COLO829 (cell line): ENCODE measurements at places on chromosomes 16 and 17.
A peak's percentile ranks its signal among the peaks of the same experiment; 100 is the strongest.

DNA sequence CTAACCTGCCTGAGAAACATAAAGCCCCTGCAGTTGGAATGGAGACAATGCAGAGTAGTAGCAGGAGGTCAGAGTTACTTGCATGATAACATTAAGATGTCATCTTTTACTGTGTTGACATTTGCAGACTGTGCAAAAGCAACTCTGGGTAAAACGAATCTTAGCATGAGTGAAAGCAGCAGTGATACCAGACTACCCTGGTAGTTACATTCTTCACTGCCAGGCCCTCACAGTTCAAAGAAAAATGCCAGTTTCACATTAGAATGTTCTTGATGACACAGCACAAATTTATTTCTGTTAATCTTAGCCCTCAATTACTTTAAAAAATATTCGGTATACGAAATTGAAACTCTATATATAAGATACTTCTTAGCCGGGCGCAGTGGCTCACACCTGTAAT lies 12.2 kb downstream of the MPHOSPH6 start:
- DNase-seq: no peak

GRCh38 chr16:15811481-15812400 lies 45.1 kb downstream of the MYH11 start:
- peak; percentile 59 for DNase-seq

GRCh38 chr16:16027728-16028310 lies 78.4 kb downstream of the ABCC1 start:
- DNase-seq: no peak

- DNase-seq: no peak
Measured at GRCh38 chr17:82242977-82243647, 14.3 kb downstream of the SLC16A3 start.

DNA sequence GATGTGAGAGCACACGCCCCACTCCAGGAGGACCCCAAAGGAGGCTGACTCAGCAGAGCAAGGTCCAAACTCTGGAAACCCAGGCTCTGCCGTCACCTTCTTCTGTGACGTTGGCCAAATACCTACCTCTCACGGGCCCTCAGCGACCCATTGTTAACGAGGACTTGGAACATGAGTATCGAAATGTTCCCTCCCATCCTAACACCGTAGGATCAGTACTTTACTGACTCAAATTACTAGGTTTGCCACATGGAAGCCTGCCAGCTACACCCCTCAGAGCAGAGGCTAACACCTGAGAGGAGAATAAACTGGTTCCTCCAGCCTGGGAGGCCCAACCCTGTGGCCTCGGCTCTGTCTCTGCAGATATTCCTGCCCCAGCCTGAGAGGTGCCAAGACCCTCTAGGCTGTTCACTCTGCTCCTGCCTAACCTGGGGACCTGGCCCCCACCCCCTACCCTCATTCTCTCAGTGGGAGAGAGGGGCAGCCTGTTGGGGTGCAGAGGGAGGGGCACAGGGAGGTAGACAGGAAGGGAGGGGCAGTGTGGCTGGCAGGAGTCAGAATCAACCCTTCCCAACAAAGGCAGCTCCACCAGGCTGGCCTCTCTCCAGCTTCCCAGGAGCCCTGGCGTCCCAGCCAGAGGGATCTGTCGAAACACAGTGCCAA lies 4.4 kb downstream of the PITPNM3 start:
- DNase-seq: no peak

DNA sequence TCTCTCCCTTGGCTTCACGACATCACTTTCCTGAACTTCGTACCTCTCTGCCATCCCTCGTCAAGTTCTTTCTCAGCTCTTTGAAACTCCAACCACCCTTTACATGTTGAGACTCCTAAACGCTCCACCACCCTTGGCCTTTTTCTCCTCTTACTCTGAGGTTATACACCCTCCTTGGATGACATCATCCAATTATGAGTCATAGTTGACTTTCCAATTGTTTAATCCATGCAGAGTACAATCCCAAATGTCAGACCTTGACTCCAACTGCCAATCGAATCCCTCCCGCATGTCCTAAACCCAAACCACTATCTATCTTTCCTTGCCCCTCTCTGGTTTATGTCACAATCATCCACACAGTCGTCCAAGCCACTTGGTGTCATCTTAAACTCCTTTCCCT lies 18.4 kb upstream of the C16orf82 start:
- DNase-seq: no peak

- DNase-seq: no peak
Measured at GRCh38 chr16:22369221-22369811, 5.1 kb downstream of the CDR2 start.

GRCh38 chr16:9092978-9093344 lies 1.5 kb downstream of the HAPSTR1 start:
- no peak for DNase-seq

GRCh38 chr17:27624539-27624938 lies 6.4 kb upstream of the LGALS9 start:
- DNase-seq: no peak

DNA sequence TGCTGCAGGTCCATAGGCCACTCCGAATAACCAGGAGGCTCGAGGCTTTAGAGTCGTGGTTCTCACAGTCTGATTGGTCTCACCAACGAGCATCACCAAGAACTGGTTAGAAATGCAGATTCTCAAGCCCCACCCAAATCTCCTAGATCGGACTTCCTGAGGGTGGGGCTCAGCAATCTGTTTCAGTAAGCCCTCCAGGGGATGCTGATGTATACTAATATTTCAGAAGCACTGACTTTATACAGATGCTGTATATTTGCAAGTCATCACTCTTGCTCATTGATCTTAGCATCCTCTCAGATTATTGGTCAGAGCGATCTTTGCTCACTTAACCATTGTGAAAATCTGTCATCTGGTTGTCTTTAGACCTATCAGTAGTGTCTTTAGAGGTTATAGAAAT lies 4.4 kb upstream of the VAC14 start:
- DNase-seq: no peak

DNA sequence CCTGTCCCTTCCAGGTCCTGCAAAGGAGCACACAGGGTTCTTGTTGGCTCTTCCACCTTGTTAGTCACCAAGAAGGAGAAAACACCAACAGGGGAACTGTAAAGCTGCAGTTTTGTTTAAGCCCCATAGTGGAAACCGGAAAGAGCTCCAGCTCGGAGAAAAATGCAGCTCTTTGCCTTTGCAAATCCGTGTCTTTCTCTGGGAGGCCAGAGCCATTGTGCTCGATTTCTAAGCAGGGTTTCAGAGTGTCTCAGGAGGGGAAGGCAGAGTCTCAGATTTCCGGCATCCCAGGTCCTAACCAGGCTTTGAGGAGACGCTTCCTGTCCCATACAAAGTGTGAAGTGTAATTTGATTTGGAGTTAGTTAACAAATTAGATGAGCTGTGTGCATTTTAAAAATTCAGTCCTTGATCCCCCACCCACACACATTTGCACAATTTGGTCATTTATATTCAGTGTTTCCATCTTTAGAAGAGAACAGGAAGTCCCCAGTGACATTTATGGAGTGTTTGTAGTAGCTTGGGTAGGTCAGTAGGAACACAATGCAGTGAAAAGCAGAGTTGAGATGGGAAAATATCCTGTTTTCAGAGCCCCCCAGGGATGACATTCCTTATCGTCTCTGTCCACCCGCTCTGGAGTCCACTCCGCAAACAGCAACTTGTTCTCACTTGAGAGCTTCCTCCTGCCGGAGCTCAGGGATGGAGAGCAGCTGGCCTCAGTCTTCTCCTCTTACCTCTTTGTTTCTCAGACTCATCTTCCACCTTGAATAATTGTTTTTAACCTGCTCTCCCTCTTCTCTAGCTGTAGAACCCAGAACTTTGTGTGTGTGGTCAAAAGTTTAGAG lies 331.9 kb downstream of the SEC14L1 start:
- peak; percentile 44 for DNase-seq

DNA sequence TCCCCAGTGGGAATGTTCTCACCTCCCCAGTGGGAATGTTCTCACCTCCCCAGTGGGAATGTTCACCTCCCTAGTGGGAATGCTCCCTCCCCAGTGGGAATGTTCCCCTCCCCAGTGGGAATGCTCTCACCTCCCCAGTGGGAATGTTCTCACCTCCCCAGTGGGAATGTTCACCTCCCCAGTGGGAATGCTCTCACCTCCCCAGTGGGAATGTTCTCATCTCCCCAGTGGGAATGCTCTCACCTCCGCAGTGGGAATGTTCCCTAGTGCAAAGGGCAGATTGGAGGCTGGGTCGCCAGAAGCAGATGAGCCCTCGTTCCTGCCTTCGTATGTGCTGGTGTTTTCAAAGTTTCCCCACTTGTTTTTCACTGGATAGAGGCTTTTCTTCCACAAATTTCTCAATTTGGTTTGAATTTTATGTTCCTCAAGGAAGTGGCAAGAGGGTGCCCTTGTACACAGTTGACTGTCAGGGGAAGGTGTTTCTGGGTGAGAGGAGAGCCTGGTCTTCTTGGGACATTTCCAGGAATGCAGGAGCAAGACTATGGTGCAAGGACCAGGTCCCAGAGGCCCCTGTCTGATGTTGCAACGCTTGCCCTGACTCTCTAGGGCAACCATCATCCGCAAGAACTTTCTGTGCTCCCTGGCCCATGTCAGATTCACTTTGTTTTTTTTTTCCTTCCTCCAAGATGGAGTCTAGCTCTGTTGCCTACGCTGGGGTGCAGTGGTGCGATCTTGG lies 34.0 kb downstream of the TRARG1 start:
- no peak for DNase-seq

GRCh38 chr16:25040543-25040942 lies 25.4 kb upstream of the ARHGAP17 start:
- no peak for DNase-seq

GRCh38 chr16:84266451-84266850 lies 26.6 kb upstream of the KCNG4 start:
- peak; percentile 45 for DNase-seq

- no peak for DNase-seq
Measured at GRCh38 chr17:66354981-66355380, 52.6 kb downstream of the PRKCA start.
